GM18507 (cell line): ENCODE measurements at places on chromosomes 1 and 21.

- no peak for DNase-seq
Observed at GRCh38 chr1:47629201-47629600, 191.4 kb downstream of the FOXD2 start.

DNA sequence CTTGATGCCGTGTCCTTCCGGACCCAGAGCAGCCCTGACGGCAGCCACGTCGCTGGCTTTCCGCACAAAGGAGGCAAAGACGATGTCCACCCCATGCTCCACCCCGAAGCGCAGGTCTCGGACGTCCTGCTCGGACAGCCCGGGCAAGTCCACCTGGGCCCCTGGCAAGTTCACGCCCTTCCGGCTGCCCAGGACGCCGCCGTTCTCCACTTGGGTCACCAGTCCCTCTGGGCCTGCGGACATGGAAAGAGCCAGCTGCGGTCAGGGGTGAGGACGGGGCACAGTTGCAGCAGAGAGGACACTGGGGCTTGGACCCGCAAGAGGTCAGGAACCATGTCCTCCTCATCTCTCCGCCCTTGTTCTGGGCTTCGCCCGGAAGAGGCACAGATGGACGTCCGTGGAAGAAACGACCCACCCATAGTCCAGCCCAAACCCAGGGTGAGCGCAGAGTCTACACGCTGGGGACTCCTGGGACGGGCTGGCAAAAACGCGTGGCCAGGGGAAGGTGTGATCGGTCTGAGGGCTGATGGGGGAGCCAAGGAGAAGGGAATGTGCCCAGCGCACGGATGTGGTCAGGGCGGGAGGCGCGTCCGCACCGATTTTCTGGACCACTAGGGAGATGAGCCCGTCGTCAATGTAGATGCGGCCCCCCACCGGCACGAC, 6.6 kb downstream of the PKLR start:
- DNase-seq, result no peak

GRCh38 chr1:27643600-27644368, 8.8 kb upstream of the FGR start:
- no peak for DNase-seq

DNA sequence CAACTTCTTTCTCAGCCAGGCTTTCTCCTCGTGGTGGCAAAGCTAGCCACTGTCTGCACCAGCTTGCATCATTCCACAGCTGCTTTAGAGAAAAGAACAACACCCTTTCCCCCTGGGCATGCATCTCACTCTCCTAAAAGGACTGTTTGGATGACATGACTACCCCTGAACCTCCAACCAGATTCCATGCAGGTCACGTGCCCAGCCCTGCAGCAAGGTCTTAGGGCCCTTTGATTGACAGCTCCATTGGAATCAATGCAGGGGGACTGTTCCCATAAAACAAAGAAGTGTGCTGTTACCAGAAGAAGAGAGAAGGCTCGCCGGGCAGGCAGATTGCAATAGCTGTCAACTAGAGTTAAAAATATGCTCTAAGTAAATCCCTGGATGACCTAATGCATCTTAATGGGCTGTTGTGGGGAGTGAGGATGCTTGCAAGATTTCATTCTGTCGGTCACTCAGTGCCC, 24.4 kb downstream of the KCNA2 start:
- DNase-seq, result no peak

GRCh38 chr1:203378556-203379245, 27.8 kb upstream of the FMOD start:
- no peak for DNase-seq

GRCh38 chr1:150165622-150166612, 16.2 kb downstream of the PLEKHO1 start:
- no peak for DNase-seq

DNA sequence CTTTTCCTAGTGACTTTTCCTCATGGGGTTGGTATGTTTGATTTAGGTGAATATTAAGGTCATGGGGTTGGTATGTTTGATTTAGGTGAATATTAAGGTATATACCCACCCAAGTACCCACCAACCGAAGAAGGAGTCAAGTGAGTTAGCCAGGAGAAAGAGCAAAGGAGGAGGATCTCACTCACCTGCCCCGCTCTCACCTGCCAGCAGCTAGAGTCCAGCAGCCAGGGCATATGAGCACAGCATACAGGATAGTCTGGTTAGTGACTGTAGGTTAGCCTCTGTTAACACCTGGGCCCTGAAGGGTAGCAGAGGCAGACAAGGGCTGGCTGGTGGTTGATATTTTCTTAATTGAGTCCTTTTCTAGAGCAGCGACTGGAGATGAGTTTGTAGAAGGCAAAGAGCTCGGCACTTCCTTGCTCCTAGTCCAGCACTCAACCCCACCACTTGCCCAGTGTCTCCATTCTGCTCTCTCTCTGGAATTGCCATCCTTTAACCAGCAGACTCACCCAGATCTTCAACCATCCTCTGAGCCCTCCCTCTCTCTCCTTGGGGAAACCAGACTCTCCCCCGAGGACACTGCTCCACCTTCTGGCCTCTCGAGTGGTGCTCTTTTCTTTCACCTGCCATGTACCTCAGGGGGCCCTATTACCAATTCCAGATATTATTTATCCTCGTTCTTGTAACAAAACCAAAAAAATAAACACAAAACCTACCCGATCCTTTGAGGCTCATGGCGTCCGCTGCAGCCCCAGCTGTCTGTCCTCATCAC, 16.3 kb upstream of the DESI2 start:
- no peak for DNase-seq

DNA sequence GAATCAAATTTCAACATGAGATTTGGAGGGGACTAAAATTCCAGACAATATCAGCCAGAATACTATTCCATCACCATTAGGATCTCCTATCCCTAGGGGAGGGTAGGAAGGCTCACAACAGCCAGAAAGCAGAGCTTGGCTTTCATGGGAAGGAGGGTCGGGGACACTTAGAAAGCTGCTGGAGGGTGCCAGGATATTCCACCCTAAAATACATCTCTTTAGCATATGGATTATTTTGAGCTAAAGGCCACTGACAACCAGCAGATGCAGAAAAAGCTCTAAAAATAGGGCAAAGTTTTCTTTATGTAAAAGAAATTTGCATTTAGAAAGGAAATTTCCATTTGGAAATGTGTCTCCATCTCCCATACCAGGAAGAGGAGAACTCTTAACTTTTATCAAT, 54.3 kb upstream of the PCP4 start:
- no peak for DNase-seq

GRCh38 chr1:15579683-15580047, 5.2 kb downstream of the AGMAT start:
- no peak for DNase-seq

GRCh38 chr1:211620097-211620496, 41.1 kb upstream of the SLC30A1 start:
- no peak for DNase-seq

DNA sequence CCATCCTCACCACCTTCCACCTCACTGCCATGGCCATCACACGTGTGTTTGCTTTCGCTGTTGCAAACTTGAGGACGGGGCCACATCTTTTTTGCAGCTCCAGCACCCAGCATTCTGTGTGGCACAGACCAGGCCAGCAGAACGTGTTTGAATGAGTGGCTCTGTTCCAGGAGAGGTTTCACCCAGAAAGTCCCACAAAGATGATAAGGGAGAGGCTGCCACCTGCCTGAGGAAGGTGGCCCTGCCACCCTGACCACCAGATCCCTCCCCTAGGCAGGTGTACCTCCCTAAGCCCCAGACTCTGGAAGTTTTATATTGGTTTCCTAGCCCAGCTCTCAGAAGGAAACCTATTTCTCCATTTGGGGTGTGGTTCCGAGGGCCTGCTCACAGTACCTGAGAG, 252.1 kb downstream of the KAZN start:
- DNase-seq, result no peak
